ENCODE measurements at places on chromosomes 2 and 18.

DNA sequence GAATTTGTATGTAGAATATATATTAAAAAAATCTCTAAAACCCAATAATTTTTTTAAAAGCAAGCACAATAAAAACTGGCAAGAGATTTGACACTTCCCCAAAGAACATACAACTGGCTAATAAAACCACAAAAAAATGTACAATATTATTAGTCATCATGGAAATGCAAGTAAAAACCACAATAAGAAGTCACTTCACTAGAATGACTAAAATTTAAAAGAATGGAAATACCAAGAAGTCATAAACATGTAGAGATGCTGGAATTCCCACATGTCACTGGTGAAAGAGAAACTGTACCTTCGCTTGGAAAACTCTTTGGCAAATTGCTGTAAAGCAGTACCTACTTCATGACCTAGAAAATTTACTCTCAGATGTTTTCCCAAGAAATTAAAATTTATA lies 43.4 kb upstream of the KYNU start:
- DNase-seq: no peak

DNA sequence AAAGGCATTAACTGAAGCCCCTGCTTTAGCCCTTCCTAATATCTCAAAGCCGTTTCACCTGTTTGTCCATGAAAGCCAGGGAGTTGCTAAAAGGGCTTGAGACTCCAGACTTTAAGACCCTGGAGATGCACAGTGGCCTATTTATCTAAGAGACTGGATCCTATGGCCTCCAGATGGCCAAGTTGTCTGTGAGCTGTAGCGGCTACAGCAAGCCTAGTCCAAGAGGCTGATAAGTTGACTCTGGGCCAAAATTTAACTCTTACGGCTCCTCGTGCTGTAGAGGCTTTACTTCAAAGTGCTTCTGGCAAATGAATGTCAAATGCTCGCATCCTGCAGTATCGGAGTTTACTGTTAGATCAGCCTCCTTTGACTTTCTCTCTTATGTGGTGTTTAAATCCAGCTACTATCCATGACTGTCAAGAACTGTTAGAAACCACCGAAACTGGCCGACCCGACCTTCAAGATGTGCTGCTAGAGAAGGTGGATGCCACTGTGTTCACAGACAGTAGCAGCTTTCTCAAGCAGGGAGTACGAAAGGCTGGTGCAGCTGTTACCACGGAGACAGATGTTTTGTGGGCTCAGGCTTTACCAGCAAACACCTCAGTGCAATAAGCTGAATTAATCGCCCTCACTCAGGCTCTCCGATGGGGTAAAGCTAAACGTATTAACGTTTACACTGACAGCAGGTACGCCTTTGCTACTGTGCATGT lies 336.7 kb upstream of the CNTNAP5 start:
- no peak for DNase-seq

GRCh38 chr2:216562696-216563435 lies 64.2 kb downstream of the RPL37A start:
- no peak for DNase-seq

GRCh38 chr2:157785866-157786662 lies 90.1 kb downstream of the ACVR1 start:
- no peak for DNase-seq

- DNase-seq: no peak
Measured at GRCh38 chr2:186347472-186347871, 138.6 kb upstream of the ZC3H15 start.

DNA sequence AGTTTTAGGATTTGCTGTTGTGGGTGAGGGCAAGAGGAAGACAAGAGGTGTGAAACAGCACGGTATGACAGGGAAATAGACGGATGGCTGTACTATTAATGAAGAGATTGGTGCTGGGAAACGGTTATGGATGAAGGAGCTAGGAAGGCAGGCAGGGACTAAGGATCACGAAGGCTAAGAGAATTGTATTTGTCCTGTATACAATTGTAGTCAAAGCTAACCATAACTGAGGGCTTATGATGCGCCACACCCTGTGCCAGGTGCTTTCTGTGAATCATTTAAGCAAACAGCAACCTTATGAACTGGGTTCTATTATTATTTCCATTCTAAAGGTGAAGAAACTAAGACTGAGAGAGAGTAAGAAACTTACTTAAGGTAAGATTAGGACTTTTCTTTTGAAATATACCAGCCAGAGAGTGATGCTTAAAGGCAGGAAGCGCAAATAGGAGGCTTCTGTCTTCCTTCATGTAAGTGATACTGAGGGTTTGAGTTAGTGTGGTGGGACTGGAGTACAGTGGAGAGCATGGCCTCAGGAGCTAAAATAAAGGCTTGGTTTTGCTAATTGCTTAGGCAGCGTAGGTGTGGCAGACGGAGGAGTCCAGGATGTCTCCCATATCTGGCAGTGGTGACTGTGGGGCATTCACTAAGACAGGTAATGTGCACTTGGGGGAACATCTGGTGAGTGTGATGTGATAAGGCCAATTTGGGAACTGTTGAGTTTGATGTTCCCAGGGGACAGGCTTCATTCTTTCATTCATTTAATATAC lies 85.8 kb downstream of the PLEKHM3 start:
- DNase-seq: no peak

GRCh38 chr18:61531182-61531581 lies 198.0 kb downstream of the CDH20 start:
- DNase-seq: no peak
